ENCODE measurements at places on chromosomes 13 and 19. TPM values are rescaled to one million over a fixed set of nuclear protein-coding genes. Genes with fewer than 3 reads are reported as not detected.

The AZU1 gene
- not detected for total RNA-seq

The KHSRP gene
- total RNA-seq: 354 TPM

DNA sequence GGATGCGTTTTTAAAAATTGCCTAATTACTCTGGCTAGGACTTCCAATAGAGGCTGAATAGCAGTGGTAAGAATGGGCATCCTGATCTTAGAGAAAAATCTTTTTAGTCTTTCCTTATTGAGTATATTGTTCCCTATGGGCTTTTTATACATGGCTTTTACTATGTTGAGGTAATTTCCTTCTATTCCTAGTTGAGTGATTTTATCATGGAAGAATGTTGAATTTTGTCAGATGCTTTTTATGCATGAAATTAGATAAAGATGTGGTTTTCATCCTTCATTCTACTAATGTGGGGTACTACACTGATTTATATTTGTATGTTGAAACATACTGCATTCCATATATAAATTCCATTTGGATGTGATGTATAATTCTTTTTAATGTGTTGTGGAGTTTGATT is 2673.8 kb downstream of the PCDH9 start:
- no peaks in the 10 kb centered on the region for H3K36me3 ChIP-seq
- no peak for DNase-seq
- no peaks in the 10 kb centered on the region for H3K4me1 ChIP-seq
- no peak overlapping the region for H3K4me3 ChIP-seq

- no peaks in the 10 kb centered on the region for H3K27me3 ChIP-seq
- no peak overlapping the region for H3K27ac ChIP-seq
- H3K36me3 ChIP-seq: no peaks in the 10 kb centered on the region
- no peak overlapping the region for H3K4me3 ChIP-seq
- no peak for DNase-seq
Observed at GRCh38 chr13:54802226-54802625, 1773.6 kb downstream of the OLFM4 start.

DNA sequence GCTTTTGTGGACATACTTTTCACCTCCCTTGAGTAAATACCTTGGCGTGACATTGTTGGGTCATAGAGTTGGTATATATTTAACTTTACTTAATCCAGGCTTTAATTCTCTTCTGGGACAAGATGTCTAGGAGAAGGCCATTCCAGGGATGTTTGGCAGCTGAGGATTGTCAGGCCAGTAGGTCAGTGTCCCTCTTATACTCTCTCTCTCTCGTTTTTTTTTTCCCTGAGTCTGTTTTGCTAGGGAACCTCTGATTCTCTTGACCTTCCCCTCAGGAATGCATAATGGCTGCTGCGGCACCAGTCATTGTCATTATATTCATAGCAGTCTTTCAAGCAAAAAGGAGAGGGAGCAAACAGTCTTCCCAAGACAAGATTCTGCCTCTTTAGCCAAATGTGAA is 48.8 kb downstream of the BICRA start:
- H3K36me3 ChIP-seq: peaks cover 3% of the 10 kb centered on the region
- H3K4me3 ChIP-seq: no peak overlapping the region
- no peaks in the 10 kb centered on the region for H3K27me3 ChIP-seq
- no peak overlapping the region for H3K27ac ChIP-seq
- H3K4me1 ChIP-seq: no peaks in the 10 kb centered on the region

DNA sequence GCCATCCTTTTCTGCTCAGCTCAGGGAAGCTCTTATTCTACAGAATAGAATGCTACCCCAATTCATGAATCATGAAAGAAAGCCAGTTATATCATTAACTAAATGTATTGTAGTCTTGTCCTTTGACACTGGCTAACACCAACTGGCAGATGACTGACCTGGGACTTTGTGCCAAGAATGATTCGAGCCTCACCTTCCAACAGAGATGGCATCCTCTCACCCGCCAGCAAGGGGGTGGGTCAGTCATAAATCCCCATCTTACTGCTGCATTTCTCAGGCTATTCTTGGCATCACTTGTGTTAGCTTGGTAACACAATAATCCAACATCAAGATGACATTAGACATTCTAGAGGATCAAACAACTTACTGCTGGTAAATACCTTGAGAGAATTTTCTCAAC is 1239.8 kb upstream of the MIR17HG start:
- H3K4me3 ChIP-seq: no peak overlapping the region
- no peak overlapping the region for H3K27ac ChIP-seq

GRCh38 chr19:41449079-41449864 is 6.3 kb downstream of the ERICH4 start:
- H3K27ac ChIP-seq: no peak overlapping the region
- H3K4me3 ChIP-seq: peak overlapping the region; percentile 51
- no peaks in the 10 kb centered on the region for H3K36me3 ChIP-seq
- H3K4me1 ChIP-seq: peaks cover 25% of the 10 kb centered on the region
- DNase-seq: peak; percentile 78
- peaks cover 23% of the 10 kb centered on the region for H3K27me3 ChIP-seq

DNA sequence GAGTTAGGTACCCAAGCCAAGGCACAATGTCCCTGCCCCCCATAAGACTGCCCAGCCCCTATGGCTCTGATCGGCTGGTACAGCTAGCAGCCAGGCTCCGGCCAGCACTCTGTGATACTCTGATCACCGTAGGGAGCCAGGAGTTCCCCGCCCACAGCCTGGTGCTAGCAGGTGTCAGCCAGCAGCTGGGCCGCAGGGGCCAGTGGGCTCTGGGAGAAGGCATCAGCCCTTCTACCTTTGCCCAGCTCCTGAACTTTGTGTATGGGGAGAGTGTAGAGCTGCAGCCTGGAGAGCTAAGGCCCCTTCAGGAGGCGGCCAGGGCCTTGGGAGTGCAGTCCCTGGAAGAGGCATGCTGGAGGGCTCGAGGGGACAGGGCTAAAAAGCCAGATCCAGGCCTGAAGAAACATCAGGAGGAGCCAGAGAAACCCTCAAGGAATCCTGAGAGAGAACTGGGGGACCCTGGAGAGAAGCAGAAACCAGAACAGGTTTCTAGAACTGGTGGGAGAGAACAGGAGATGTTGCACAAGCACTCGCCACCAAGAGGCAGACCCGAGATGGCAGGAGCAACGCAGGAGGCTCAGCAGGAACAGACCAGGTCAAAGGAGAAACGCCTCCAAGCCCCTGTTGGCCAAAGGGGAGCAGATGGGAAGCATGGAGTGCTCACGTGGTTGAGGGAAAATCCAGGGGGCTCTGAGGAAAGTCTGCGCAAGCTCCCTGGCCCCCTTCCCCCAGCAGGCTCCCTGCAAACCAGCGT is 3.0 kb upstream of the KMT2B start:
- H3K27ac ChIP-seq: peak overlapping the region; percentile 95
- peak; percentile 64 for DNase-seq
- H3K27me3 ChIP-seq: no peaks in the 10 kb centered on the region
- peaks cover 28% of the 10 kb centered on the region for H3K36me3 ChIP-seq
- peak overlapping the region; percentile 83 for H3K4me3 ChIP-seq

- no peak for DNase-seq
- no peaks in the 10 kb centered on the region for H3K36me3 ChIP-seq
- H3K4me3 ChIP-seq: no peak overlapping the region
- H3K27ac ChIP-seq: no peak overlapping the region
Observed at GRCh38 chr13:20550799-20551198, 16.2 kb upstream of the IFT88 start.

DNA sequence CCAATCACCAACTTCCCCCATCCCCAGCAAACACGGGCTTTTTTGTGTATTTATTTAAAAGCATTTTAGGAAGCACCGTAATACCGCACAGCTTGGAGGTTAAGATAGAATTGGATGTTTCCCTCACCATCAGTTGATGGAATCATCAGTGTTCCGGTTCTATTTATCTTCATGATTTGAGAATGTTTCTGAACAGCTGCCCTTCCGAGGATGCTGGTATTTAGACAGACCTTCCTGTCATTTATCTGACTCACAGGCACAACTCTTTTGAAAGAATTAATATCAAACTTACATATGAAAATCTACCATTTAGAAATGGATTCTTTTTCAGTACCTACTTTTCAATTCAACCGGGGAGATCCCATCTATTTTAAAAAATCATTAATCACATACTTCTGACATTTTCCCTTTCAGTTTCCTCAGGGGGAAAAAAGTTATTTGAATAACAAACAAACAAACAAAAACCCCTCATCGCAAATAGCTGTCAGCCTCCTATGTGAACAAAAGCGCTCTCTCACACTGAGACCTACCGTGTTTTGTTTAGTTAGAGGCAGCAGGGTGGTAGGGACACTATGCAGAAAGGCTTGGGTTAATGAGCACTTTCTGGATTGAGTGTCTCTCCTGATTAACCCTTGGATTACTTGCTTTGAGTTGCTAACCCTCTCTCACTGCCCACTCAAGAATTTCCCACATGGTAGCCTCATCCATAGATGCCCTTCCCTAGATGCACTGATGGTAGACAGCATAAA is 189.3 kb downstream of the TM9SF2 start:
- H3K27ac ChIP-seq: no peak overlapping the region
- no peaks in the 10 kb centered on the region for H3K4me1 ChIP-seq
- no peaks in the 10 kb centered on the region for H3K36me3 ChIP-seq
- H3K27me3 ChIP-seq: peaks cover 3% of the 10 kb centered on the region

GRCh38 chr13:91133941-91134802 is 213.3 kb upstream of the MIR17HG start:
- peak; percentile 42 for DNase-seq
- H3K27me3 ChIP-seq: no peaks in the 10 kb centered on the region
- H3K4me1 ChIP-seq: no peaks in the 10 kb centered on the region
- no peaks in the 10 kb centered on the region for H3K36me3 ChIP-seq
- no peak overlapping the region for H3K27ac ChIP-seq
- H3K4me3 ChIP-seq: no peak overlapping the region

- peaks cover 2% of the 10 kb centered on the region for H3K36me3 ChIP-seq
- no peak overlapping the region for H3K4me3 ChIP-seq
- H3K4me1 ChIP-seq: no peaks in the 10 kb centered on the region
- H3K27ac ChIP-seq: no peak overlapping the region
- H3K27me3 ChIP-seq: no peaks in the 10 kb centered on the region
Observed at GRCh38 chr13:95155093-95155492, 146.2 kb downstream of the ABCC4 start.

DNA sequence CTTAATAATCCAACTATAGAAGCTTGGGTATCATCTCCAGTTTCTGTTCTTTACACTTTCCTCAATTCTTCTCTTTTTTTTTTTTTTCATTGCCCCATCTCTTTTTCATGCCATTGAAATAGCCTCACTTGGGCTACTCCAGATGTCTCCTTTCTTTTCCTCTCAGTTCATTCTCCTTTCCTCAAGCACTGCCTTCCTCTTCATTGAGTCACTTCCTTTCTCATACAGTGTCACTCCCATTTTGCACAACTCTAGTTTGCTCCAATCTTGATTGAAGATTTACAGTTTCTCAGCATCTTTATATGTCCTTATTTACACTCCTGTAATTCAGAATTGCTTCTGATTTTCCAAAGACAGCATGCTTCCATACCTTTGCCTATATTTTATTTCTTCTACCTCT is 61.3 kb downstream of the IPO5 start:
- no peaks in the 10 kb centered on the region for H3K27me3 ChIP-seq
- no peak overlapping the region for H3K4me3 ChIP-seq
- no peak for DNase-seq
- peaks cover 52% of the 10 kb centered on the region for H3K36me3 ChIP-seq

- H3K36me3 ChIP-seq: no peaks in the 10 kb centered on the region
- peak overlapping the region; percentile 64 for H3K27ac ChIP-seq
- H3K4me3 ChIP-seq: peak overlapping the region; percentile 65
- DNase-seq: no peak
- peaks cover 3% of the 10 kb centered on the region for H3K4me1 ChIP-seq
Observed at GRCh38 chr13:92805766-92806165, 420.8 kb upstream of the GPC6 start.

DNA sequence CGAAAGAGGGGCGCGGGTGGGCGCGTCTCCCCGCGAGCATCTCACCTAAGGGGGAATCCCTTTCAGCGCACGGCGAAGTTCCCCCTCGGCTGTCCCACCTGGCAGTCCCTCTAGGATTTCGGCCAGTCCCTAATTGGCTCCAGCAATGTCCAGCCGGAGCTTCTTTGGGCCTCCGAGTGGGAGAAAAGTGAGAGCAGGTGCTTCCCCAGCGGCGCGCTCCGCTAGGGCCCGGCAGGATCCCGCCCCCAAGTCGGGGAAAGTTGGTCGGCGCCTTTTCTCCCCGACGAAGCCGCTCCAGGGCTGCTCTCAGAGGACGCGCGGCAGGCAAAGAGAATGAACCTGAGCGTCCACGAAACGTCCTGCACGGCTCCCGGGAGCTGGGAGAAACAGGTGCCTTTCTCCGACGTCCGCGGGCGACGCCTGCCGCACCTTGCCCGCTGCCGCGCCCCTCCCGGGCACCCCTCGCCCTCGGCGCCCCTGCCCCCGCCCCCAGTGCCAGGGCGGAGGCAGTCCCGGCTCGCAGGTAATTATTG is 366 bp upstream of the KL start:
- H3K27ac ChIP-seq: no peak overlapping the region
- peaks cover 20% of the 10 kb centered on the region for H3K4me1 ChIP-seq
- H3K36me3 ChIP-seq: peaks cover 4% of the 10 kb centered on the region
- peak overlapping the region; percentile 63 for H3K4me3 ChIP-seq
- peaks cover 61% of the 10 kb centered on the region for H3K27me3 ChIP-seq

DNA sequence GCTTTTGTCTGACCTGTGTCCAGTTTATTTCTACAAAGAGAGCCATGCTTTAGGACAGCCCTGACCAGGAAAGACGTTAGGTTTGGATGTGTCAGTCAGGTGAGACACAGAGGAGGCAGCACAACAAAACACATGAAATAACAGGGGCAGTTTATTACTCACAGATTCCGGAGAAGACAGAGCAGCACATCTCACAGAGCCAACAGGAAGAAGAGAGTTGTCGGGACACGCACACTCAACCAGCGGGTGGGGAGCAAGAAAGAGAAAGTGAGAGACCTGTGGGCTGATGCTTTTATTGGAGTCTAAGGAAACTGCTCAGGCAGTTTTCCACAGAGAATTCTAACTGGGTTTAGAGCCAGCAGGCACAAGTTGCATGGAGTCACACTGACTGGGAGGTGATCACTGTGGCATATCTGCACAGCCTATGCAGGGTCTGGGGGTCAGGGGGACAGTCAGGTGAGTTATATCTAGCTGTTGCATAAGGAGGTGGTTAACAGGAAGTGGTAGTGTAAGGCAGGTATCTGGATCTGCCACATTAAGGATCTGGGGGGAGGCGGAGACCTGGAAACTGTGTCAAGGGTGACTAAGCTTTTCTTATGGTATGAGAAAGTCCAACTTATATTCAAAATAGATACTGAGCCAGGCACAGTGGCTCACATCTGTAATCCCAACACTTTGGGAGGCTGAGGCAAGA is 24.1 kb upstream of the CEACAM20 start:
- H3K4me3 ChIP-seq: no peak overlapping the region
- H3K36me3 ChIP-seq: no peaks in the 10 kb centered on the region
- no peak for DNase-seq
- H3K4me1 ChIP-seq: no peaks in the 10 kb centered on the region
- peaks cover 3% of the 10 kb centered on the region for H3K27me3 ChIP-seq

DNA sequence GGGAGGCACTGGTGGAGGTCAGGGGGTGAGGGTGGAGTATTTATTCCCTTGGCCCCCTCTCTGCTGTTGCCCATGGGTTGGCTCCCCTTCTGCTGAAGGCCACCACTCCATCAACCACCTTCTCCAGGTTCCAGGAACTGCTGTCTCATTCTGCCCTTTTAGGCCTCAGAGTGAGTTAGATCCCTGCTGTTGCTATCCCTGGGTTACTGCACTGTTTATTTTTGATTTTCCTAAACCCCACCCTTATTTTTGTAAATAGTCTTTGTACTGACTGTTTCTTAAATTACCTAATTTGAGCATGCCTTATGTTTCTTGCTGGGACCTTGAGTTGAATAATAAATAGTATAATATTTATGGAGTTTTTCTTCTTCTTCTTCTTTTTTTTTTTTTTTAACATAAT is 132.8 kb downstream of the RGCC start:
- no peaks in the 10 kb centered on the region for H3K27me3 ChIP-seq
- peak overlapping the region; percentile 37 for H3K27ac ChIP-seq
- no peak overlapping the region for H3K4me3 ChIP-seq
- H3K4me1 ChIP-seq: peaks cover 3% of the 10 kb centered on the region

Measured in activated CD8-positive, alpha-beta T cell treated with anti-CD3 and anti-CD28 coated beads, Interleukin-2, amount 10 ng/mL, durations not matched to agents 7 days and 5 days (primary cell).